NCI-H1436 treated with DMSO at 0.1 percent for 48 hours (cell line): ENCODE measurements at places on chromosomes 1 and 21.

DNA sequence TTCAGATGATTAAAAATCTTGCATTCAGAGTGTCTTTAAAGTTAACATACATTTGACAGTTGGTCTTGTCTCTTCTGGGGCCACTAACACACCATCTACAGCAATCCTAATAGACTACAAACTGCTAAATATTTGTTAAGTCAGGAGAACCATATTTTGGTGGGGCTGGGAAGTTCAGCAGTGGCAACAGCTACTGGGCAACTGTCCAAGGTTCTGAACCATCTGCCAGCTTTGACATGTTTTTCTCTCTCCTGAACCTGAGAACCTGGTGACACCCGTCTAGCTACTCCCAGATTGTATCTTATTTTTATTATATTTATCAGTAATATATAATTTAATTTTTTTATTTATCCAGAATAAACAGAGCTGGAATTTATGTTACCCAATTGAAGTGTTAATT, 199.0 kb upstream of the DPYD start:
- DNase-seq = no peak

GRCh38 chr1:179253286-179253972, 24.0 kb upstream of the ABL2 start:
- DNase-seq = no peak

DNA sequence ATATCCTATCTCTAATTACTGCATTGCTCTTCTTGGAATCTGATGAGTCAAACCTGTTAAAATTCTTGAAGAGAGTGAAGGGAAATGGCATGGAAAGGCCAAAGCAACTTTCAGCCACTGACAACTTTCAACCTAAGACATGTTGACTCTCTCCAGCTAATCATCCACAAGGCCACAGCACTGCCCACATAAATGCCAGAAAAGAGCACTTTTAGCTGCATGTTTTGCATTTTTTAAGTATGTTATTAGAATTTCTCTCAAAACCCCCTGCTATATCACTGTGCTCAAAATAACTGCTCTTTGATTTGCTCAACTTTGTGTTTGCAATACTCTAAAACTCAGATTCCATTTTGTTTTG, 352.5 kb downstream of the ADGRL2 start:
- DNase-seq = no peak

- DNase-seq = no peak
These were observed 20.4 kb upstream of the KIF14 start for GRCh38 chr1:200640963-200641401.

DNA sequence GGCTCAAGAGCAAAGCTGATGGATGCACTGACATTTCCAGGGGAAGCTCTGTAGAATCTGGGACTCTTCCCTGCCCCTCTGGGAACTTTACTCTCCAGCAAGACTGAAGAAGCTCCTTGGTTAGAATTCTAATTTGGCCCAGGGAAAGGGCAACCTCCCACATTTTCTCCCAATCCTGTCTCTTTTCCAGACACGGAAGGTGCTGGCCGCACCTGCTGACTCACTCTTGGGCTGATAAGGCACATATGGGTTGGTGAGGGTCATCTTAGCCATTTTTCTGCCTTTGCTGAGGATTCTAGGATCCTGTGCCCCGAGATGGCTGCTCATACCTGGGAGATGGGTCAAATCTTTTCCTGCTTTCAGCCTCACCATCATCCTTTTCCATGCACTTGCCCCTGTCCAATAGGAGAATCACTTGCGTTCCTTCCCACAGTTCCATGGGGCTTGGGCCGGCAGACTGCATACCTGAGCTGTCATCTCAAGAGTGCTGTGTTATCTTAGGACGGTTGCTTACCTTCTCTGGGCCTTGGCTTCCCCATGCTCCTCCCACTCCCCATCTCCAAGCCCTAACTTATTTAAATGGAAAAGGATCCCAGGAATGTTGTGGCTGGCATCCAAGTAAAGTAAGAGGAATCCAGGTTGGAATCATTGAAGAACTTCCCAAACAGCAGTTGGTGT, 1.3 kb downstream of the TINAGL1 start:
- DNase-seq = no peak

DNA sequence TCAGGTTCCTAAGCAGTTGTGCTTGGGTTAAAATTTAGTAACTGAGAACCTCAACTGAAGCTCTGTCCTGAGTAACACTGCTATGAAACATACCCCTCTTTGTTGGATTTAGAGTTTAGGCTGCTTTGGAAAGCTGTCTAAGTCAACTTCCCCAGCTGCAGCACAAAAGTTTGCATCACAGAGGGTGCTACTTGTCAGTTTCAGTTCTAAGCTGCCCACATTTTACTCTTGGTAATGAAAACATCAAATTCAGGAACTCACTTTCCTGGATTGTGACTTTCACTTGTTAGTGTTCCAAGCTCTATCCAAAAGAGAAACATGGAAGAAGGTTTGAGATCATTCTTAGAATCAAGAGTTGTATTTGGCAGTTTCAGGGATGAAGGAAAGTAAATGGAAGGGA, 191.7 kb upstream of the NFIA start:
- DNase-seq = no peak

- DNase-seq = no peak
These were observed 19.8 kb upstream of the CASZ1 start for GRCh38 chr1:10816233-10816632.

DNA sequence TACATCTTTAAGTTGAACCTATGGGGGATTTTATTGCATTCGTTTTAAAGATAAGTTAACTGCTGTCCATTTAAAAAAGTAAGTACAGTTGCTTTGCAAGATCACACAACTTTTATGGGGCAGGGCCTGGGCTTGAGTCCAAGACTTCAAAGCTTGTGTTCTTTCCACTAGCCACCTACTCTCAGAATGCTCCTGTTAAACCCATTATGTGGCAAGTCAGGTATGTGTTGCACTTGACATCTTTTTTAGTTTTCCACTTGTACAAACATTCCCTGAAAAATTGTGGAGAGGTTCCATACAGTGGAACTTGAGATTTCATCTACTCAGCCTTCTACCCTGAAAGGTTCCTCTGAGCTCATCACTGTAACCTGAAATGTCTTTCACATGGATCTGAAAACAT, 235.5 kb upstream of the SGIP1 start:
- DNase-seq = no peak

GRCh38 chr1:90841473-90841872, 124.4 kb upstream of the BARHL2 start:
- DNase-seq = no peak

- DNase-seq = no peak
These were observed at the start of gene CA14 for GRCh38 chr1:150257624-150258585. CA14 (plus strand) TSS chr1:150257774; CDS start chr1:150258129, 355 bp downstream.

DNA sequence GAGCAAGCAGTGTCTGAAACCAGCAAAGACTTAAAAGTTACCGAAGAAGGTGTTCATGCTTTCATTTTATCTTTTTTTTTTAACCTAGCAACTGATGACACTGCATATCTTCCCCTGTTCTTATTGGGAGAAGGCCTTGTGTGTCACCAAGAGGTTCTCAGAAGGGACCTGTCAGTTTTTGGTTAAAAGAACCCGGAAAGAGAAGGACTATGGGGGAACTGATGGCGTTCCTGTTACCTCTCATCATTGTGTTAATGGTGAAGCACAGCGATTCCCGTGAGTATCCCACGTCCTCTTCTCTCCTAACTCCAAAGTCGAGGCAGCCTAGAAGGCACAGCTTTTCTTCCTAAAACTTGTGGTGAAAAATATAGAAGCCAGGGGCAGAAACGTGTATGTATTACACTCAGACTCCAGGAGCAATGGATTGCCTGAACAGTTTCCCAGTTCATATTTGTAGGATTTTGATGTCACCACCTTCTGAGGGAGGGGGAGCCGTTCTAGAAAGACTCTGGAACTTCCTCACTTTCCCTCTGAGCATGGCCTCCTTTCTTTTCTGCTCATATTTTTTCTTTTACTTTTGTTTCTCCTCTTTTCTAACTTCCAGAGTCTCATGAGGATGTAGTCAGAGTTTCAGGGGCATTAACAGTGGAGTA, at the start of gene MR1:
Gene MR1 (plus strand): TSS at position 185 of the 653 bp plus-strand sequence. CDS start 25 bp downstream, at position 210.
- peak; percentile 38 for DNase-seq

DNA sequence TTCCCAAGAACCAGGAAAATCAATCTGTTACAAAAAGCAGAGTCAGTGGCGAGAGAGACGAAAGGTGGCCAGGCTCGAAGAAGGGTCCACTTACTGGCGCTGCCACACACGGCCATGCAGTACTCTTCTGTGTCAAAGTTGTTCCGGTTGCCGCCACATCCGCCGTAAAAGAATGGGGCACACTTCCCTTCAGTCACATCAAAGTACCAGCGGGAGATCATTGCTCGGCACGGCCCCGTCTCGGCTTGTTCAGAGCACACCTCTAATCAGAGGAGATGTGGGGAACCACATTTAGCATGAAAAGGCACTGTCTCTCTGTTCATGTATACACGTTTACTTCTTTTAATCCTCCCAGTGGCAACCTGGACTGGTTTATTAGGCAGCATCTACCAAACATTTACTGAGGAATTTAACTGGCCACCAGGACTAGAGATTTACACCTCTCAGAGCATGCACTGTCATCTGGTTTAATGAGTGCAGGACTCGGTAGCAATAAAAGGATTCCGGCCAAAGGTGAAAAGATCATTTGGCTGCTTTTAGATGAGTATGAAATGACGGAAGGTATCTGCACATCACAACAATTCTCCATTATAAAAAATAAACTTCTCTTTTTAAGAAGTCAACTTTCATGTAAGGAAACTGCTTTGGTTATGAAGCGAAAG, 170.5 kb downstream of the APP start:
- DNase-seq = no peak

- no peak for DNase-seq
These were observed 40.0 kb upstream of the PTPRC start for GRCh38 chr1:198598796-198599321.

GRCh38 chr1:244445320-244446181, 6.2 kb downstream of the ADSS2 start:
- no peak for DNase-seq
